Panc1 (cell line): ENCODE measurements at places on chromosomes 2 and 18.

DNA sequence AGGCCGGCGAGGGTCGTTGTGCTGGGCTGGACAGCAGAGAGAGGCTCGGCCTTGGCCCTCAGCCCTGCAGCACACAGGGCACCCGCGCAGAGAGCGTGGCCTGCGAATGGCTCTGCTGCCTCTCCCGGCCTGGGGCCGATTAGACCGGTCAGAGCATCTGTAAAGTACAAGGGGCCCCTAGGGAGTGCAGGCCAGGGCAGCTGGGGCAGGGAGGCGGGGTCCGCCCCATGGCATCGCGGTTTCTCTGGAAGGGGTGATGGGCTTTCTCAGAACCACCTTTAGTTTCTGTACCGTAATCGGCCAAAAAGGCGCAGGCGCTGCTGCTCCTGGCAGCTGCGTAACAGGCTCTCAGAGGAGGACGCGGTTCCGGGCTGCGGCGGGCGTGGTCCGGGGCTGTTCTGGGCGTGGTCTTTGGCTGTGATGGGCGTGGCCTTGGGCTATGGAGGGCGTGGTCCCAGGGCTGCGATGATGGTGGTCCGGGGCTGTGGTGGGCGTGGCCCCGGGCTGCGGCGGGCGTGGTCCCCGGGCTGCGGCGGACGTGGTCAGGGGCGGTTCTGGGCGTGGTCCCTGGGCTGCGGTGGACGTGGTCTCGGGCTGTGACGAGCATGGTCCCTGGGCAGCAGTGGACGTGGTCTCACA, 1.5 kb upstream of the GPR148 start:
- DNase-seq: no peak

GRCh38 chr2:234258562-234259141, 208.2 kb downstream of the SPP2 start:
- no peak for DNase-seq

GRCh38 chr2:37767959-37768925, 96.8 kb upstream of the CDC42EP3 start:
- no peak for DNase-seq

DNA sequence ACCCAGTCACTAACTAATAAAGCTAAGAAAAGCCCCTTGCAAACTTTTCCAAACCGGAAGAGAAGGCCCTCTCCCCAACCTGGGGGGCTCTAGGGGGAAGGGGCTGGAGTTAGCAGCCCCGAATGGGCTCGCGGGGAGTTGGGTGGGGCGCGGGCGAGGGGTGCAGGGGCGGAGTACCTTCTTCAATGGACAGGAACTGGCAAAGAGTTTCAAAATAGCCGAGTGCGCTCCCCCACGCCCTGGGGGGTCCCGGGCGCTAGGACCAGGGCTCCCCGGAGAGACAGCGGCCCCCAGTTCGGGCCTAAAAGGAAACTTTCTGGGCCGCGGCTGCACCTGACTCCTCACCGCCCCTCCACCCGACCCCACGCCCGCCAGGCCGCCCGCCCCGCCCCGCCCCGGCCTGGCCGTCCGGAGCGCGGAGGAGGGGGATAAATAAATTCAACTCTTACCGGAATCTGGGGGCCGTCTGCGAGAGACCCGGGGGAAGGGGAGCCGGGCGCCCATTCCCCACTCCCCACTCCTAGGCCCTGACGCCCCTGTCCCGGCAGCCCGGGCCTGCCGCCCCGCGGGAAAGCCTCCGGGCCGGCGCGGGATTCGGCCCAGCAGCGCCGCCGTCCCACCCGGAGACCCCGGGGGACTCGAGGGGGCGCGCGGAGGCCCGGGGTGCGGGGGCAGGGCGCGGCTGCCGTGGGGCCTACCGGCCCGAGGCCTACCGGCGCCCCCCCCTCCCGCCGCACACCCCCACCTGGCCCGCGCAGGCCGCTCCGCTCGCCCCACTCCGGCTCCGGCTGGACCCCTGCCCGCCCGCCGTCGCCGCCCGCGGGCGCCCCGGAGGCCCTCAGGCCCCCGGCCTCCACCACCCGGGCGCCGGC, 868 bp downstream of the INO80D start:
- no peak for DNase-seq

- no peak for DNase-seq
Measured at GRCh38 chr2:100274566-100275199, 47.6 kb downstream of the LONRF2 start.

- DNase-seq: no peak
Measured at GRCh38 chr2:84800194-84800805, 80.6 kb downstream of the TRABD2A start.

DNA sequence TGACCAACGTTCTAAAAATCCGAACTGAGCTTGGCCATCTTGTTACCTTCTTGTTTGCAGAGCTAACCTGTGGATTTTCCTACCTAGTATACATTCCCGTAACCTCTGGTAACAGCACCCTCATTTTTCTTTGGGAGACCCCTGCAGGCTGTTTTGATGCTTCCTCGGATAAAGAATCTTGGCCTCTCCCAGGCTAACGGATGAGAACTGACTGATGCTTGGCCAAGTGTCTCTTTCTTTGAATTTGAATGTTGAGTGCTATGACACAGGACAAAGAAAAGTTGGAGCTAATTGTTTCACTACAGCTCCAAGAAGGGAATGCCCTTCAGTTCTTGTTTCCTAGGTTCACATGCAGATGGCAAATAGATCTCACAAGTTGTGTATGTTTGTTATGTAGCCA, 19.3 kb upstream of the CAVIN2 start:
- DNase-seq: no peak

- no peak for DNase-seq
Measured at GRCh38 chr2:63788071-63788470, 53.6 kb upstream of the UGP2 start.

- no peak for DNase-seq
Measured at GRCh38 chr18:62445386-62445917, 77.4 kb upstream of the ZCCHC2 start.

- DNase-seq: no peak
Measured at GRCh38 chr18:9876212-9876866, 9.4 kb upstream of the TXNDC2 start.

DNA sequence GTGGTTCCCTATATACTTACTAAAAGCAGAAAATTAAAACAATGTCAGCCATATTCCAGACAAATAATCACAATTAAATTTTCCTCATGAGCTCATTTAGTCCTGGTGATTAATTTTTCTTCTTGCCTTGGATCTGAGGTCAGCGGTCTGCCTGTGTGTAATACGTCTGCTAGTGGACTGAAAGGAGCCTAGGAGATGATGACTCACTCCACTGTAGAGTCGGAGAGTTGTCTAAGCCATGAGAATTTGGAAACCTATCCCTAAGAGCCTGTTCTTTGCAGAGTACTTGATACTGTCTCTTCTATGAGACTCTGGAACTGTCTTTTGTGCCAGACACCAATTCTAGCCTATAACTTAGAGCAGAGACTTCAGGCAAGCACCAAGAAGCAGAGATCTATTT, 94.2 kb upstream of the RAB27B start:
- peak; percentile 30 for DNase-seq

DNA sequence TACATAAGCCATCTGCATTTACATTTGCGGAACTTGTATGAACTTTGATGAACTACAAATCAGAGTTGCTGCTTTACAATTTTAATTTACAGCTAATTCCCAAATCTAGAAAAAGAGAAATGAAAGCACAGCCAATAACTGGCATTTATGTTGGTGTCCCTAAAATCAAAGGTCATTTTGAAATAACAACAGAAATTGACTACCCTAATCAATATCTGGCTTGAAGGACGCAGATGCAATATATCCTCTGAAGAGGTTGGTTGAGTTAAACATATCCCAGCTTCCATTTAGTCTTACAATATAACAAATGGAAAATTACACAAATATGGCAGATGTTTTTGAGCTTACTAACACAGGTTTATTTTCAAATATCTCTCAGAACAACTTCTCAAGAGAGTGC, 177.5 kb downstream of the KCNJ3 start:
- DNase-seq: no peak

DNA sequence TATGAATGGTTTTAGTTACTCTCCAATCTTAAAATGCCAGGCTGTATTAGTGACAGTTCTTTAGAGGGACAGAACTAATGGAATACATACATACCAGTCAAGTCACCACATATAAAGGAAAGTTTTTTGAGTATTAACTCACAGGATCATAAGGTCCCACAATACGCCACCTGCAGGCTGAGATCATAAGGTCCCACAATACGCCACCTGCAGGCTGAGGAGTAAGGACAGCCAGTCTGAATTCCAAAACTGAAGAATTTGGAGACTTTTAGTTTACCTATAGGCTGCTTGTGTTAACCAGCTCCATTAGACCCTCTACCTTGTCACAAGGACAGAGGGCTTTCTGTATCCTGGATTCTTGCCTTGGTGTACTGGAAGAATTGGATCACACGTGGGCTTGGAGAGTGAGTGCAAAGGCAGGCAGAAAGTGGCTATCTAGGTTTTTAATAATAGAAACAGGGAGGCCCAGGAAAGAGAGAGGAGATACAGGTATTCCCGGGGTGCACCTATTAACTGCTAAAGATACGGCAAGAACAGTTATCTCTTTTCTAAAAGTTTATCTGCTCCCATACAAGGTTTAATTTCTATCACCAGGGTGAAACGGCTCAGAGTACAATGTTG, 234.9 kb upstream of the CYRIA start:
- DNase-seq: peak; percentile 22

DNA sequence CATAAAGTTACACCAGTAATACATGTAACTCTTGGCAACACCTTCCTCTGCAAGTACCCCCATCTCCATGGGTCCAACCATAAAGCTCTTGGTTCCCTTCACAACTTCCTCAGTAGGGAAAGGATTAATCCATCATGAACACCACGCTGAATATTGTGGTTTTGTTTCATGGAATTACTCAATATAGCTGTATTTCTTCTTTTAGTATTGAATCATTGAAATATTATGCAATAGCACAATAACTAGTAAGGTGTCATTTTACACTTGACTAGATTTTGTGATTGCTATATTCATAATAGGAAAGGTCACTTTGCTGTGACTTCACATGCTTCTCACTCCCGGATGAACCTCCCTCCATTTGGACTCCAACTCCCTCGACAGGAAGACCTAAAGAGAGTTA, 29.7 kb upstream of the PID1 start:
- no peak for DNase-seq

- DNase-seq: no peak
Measured at GRCh38 chr18:49481317-49481716, 5.7 kb downstream of the C18orf32 start.

- no peak for DNase-seq
Measured at GRCh38 chr2:62558743-62559142, 52.7 kb upstream of the TMEM17 start.

DNA sequence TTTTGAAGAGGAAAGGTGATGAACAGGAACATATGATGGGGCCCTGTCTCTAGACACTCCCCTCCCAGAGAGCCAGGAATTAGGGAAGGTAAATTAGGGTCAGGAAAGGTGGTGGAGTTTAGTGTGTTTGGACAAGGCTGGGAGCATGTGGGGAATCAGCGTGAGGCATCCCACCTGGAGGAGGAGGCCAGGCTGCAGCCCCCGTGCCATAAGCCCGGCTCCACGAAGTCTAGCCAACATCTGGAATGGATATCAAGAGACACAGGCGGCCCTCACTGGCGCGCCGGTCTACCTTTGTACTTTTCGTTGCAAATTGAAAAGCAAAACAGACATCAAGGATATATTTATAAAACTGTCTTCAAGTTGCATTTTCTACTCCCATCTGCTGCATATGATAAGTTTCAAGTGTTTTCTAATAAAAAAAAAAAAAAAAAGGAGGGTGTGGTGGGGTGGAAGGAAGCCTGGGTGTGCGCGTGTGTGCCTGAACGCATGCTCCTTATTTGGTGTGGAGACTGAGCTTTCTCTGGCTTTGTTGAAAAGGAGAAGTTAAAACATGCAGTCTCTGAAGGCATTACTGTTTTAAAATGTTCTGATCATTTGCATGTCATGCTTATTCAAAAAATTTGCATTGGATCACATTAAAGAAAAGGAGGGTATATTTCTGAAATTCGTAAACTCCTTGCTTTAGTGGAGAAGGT, 546.7 kb upstream of the ID2 start:
- no peak for DNase-seq

- DNase-seq: no peak
Measured at GRCh38 chr2:164721430-164721829, 100.1 kb upstream of the GRB14 start.
